ENCODE measurements at places on chromosomes 16 and 17.

DNA sequence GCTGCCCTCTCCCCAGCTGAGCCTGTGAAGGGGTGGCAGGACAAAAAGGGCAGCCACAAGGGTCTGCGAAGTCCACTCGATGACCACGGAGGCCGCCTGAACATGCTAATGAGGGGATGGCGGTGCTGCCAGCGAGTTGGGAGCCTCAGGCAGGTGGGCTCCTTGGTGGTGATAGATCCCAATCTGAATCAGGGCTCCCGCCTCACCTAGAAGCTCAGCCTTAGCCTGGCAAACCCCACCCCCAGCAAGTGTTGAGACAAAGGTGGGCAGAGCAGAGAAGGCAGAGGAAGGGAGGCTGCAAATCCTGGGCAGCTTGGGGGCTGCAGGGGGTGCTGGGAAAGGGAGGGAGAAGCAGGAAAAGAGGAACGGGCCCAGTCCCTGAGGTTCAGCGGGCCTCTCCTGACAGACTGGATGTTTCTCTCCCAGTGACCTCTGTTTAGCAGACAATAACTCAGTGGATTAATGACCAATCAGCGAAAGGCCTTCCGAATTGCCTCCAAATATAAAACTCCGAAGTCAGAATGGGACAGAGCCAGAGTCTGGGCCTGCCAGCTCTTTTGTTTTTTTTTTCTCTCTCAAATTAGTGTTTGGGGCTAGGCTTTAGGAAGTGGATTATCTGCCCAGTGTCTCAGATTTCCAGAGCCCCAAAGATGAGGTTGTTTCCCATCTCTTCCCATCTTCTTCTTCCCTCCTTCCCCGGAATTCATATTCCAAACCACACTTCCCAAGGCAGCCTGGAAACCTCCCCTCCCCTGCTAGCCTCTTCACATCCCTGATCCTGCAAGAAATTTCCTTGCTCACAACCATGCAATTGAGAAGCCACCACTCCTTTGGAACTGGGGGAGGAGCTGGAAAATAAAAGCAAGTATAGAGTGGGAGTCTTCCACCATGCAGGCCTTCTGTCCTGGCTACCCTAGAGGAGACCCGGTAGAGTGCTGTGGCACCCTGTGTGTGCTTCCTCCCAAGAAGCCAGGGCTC is 15.2 kb upstream of the HOXB2 start:
- DNase-seq = no peak

GRCh38 chr17:55895112-55895759 is 144.4 kb downstream of the PCTP start:
- no peak for DNase-seq

DNA sequence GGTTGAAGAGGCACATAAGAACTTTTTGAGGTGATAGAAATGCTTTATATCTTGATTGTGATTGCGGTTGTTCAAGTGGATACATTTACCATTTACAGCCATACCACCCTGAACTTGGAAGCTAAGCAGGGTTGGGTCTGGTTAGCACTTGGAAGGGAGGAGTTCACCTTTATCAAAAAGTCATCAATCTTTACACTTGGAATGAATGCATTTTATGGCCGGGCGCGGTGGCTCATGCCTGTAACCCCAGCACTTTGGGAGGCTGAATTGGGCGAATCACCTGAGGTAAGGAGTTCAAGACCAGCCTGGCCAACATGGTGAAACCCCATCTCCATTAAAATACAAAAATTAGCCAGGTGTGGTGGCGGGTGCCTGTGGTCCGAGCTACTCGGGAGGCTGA is 9.5 kb upstream of the GJD3 start:
- no peak for DNase-seq

DNA sequence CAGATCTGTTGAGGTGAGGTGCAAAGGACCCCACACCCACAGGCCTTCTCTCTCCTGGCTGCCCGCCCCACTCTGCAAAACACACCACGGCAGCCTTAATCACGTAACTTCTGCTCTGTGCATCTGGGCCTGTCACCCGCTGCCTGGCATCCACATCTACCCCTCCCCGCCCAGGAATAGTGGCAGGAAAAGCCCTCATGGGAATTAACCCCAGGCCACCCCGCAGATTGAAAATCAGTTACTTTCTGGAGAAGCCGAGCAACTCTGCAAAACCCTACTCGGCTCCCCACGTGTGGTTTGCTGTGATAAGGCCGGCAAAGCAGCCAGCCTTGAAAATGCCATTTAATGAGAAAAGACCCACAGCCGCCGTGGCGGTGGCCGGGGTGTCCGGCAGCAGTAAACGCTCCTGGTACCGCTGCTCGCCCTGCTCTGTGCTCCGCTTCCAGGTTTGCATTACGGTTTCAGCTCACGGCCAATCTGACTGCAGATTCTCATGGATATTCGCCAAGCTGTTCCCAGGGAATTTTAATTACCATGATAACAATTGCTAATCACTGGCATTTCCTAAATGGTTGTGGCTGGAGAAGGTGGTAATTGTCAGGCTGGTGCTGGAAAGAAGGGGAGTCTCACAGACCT is 78.0 kb upstream of the DOC2B start:
- DNase-seq = no peak

GRCh38 chr16:88754912-88755744 is 29.9 kb downstream of the PIEZO1 start:
- no peak for DNase-seq
